ENCODE measurements at places on chromosomes 12 and 14. TPM values are rescaled to one million over a fixed set of nuclear protein-coding genes. Genes with fewer than 3 reads are reported as not detected.
A peak's percentile ranks its signal among the peaks of the same experiment; 100 is the strongest.

DNA sequence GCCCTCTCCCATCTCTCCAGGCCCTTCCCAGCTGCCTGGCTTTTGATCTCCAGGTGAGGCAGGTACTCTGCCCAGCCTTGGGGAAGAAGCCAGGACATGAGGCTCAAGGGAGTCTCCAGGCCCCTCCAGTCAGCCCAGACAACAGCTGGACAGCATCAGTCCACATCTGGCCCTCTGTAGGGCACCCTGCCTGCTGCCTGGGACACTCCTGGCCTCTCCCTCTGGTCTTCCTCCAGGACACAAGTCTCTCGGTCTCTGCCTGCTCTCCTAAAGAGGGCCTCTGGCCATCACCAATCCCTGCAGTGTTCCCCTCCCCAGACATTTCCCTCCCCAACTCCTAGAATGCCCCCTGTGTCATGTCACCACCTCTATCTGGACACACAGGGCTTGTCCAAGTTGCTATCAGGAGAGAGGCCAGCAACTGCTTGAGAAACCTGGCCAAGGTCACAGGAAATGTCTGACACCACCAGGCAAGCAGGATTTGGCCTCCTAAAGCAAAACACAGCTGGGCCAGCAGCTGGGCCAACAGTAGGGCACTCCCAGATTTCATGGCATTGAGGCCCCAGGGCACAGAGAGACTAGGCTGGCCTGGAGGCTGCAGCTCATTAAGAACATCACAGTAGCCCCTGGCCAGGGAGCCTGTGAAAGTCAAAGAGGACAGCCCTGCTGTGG lies 29.0 kb downstream of the LTBP2 start:
- DNase-seq: no peak

The TBX5 gene
- not detected for polyA plus RNA-seq

GRCh38 chr12:119942386-119942785 lies 46.6 kb upstream of the BICDL1 start:
- DNase-seq: no peak

- no peak for DNase-seq
Measured at GRCh38 chr14:20418501-20418909, 5.2 kb upstream of the TEP1 start.

DNA sequence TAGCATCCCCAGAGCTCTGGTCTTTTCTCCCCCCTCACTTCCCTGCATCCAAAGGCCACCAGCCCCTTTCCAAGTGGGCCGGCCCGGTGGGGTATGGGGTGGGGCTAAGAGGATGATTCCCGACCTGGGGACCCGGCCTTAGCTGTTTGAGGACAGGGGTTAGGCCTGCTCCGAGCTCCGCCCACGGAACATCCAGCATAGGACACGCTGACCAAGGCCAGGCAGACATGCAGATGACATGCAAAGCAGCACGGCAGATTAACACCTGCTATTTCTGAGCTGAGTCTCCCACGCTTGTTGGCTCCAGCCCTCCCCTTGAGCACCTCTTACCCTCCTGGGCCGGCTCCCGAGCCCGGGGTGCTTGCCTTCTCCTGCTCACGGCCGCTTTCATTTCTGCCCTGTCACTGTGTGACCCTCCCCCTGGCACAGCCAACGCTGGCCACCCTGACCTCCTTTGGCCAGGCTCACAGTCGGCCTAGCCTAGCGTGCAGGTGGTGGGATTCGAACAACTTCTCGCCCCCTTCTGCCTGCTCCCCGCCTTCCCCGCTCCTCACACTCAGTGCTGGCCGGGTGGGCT lies 40.2 kb downstream of the TEAD4 start:
- no peak for DNase-seq

The XRCC3 gene
- 10.7 TPM for polyA plus RNA-seq

The USP44 gene
- 0.18 TPM for polyA plus RNA-seq

- no peak for DNase-seq
Measured at GRCh38 chr14:103495854-103496253, 26.8 kb downstream of the CKB start.

The PLEKHG7 gene
- polyA plus RNA-seq: not detected

The IQSEC3 gene
- 0.08 TPM for polyA plus RNA-seq

DNA sequence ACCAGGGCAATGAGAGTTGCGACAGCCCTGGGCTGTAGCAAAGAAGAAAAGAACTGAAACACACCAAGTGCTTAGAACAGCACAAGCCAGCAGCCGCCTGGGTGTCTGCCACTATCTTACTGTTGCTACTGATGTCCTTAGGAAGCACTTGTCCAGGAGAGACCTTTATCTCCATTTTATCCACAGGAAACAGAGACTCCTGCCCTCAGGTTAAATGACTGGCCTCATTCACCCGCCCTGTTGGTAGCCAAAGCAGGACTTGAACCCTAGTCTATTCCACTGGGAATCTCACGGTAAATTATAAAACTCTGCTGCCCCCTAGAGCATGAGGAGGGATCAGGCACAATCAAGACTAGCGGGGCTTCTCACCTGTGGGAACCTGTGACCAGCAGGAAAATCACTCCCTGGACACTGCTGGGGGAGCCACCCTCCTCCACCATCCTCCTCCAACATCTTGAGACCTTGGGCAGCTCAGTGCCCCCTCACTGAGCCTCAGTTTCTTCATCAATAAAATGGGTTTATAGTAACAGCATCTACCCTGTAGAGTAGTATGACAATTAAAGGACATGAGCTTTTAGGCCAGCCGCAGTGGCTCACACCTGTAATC lies 20.5 kb upstream of the TESC start:
- DNase-seq: peak; percentile 82

DNA sequence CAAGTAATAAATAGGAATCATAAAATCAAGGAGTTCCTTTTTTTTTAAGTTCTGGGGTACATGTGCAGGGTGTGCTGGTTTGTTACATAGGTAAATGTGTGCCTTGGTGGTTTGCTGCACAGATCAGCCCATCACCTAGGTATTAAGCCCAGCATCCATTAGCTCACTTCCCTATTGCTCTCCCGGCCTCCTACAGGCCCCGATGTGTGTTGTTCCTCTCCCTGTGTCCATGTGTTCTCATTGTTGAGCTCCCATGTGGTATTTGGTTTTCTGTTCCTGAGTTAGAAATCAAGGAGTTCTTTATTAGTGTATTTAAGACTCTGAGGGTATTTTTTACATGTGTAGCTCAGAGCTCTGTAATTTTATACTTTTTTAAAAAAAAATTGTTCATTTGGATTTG lies 86.0 kb downstream of the SCFD1 start:
- no peak for DNase-seq

The GALNT16 gene
- polyA plus RNA-seq: 12.7 TPM

The NRDE2 gene
- 11.3 TPM for polyA plus RNA-seq

The PLBD1 gene
- polyA plus RNA-seq: 0.10 TPM

DNA sequence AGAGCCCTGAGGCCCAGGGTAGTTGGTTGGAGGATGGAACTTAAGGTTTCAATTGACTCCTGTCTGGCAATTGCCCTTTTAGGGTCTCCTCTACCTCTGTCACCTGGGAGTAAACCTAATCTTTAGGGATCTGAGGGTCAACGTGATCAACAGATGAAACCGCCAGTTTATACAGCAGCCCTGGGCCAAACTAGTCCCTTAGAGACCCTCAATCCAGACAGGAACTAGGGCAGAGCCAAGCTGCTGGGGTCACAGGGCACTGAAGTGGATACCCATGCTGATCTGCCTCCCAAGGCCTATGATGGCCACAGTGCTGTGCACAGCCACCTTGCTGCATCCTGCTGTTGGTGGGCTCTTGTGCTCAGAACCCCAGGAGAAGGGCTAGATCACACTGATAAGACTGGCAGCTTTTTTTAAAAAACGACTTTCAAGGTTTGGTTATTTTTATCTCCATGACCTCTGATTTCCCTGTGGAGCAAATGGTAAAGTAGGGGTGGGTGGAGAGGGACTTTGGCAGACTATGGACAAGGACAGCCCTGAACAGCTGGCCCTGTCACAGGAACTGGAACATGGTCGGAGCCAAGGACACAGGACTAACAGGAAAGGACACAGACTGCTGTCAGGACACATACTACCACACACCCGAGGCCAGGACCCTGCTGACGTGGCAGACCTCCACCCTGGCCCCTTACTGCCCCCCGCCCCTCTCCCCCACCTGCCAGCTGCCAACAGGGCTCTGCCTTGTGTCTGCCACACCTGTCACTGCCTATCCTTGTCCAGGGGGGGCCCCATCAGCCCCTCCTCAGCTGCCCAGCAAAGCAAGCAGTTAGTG lies 474 bp downstream of the FITM1 start:
- peak; percentile 18 for DNase-seq

The TAS2R13 gene
- 0.03 TPM for polyA plus RNA-seq

GRCh38 chr14:53620890-53621289 lies 335.7 kb downstream of the BMP4 start:
- DNase-seq: no peak

The KRT1 gene
- polyA plus RNA-seq: not detected

DNA sequence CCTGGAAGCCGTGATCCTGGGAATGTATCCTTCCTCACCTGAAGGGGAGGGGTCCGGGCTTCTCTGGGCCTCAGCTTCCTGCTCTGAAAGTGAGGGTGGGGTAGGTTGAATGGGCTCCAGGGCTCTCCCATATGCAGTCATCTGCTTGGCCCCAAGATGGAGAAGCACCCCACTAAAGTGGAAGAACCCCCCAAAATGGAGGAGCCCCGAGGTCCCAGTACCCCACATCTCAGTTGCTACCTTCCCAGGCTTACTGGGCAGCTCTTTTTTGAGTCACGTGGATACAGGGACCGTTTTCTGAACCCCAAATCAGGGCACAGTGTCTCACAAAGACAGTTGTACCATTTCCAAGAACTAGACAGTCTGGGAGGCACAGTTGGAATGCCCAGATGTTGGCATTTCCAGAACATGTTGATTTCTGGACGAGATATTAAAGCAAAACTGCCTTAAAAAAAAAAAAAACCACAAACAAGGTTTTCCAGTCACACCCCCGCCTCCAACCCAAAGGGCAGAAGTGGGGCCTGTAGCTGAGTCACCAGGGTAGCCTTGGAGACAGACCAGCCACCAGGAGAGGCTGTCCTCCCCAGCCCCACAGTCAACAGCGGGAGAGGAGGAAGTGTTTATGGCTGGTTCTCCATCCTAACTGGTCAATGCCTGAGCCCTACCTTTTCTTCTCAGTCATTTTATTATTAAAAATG lies 12.1 kb downstream of the VASH1 start:
- peak; percentile 69 for DNase-seq

- DNase-seq: no peak
Measured at GRCh38 chr14:99685151-99685591, 1.1 kb downstream of the CYP46A1 start.

DNA sequence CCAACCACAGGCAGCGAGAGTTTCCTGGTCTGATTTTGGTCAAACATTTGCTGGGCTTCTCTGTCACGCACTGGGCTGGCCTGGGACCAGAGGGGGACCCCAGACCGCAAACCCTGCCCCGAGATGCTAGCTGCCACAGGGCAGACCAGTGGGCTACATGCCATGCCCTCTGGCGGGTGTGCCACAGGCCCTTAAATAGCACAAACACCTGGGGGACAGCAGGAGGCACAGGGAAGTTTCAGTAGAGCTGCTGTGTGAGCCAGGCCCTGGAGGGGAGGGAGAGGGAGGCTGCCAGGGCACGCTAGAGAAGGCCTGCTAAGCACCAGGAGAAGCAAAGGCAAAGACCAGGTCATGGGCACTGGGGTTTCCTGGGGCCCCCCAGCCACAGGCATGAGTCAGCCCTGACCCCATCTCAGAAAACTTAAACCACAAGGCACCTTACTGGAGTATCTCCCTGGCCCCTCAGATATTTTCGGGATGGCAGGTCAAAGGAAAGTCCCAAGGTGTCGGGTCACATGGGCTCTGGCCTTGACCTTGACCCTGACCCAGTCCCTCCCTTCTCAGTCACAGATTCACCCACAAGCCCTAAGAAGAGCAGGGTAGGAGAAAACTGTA lies 29.2 kb downstream of the ITPK1 start:
- no peak for DNase-seq

DNA sequence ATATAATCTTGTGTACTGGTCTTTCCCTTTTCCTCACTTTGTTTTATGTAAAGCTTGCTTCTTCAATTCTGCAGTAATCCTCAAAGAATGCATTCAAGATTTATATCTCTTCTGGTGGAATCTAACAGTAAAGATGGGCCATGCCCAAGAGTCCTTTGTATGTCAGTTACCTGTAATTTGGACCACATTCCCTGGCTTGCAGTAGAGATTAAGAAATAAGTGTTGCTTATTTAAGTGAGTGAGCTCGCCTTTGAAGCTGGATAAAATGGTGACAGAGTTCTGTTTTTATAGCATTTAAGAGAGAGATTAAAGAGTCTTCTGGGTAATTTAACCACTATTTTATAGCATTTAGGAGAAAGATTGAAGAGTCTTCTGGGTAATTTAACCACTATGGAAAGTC lies 262.1 kb upstream of the ATP2B1 start:
- no peak for DNase-seq

GRCh38 chr12:40054555-40055227 lies 51.2 kb downstream of the SLC2A13 start:
- no peak for DNase-seq

The KITLG gene
- 8.9 TPM for polyA plus RNA-seq

DNA sequence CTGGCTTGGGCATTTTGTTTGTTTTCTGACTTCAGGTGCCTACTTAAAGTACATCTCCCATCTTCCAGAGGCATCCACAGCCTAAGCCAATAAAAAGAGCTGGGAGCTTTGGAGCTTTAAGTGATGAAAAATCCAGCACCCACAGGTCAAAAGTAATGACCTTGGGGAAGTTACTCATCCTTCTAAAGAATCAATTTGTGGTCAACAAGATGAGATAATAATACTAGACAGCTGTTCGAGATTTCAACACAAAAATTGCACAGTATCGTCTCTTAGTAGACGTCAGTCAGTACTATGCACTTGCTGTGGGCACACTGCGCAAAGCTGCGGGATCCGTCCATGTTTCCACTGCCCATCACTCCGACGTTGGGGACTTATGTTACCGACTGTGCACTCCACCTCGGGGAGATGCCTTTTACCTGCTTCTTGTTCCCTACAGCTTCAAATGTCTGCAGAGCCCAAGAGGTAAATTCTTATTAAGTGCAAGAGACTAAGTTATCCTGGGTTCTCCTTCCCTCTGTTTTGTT lies 1.3 kb downstream of the ST8SIA1 start:
- no peak for DNase-seq

DNA sequence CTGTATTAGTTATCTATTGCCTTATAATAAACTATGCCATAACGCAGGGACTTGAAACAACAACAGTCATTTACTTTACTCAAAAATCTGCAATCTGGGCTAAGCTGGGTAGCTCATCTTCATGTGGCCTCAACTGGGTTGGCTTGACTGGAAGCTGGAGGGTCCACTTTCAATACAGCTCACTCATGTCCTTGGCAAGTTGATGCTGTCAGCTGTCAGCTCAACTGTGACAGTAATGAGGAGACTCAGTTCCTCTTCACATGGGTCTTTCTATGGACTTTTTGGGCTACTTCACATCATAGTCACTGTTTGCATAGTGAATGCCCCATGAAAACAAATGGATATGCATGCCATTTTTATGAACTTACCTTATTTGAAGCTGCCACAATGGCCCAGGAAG lies 33.6 kb upstream of the STRAP start:
- DNase-seq: no peak

GRCh38 chr12:674272-674781 lies 11.1 kb upstream of the NINJ2 start:
- no peak for DNase-seq

The MMP19 gene
- 5.7 TPM for polyA plus RNA-seq

- no peak for DNase-seq
Measured at GRCh38 chr14:89270439-89271227, 146.4 kb downstream of the FOXN3 start.

GRCh38 chr14:65080960-65081747 lies 21.2 kb downstream of the MAX start:
- no peak for DNase-seq

- DNase-seq: no peak
Measured at GRCh38 chr14:93114713-93115068, 1.0 kb downstream of the ITPK1 start.

- no peak for DNase-seq
Measured at GRCh38 chr14:70555890-70556289, 21.1 kb upstream of the ADAM20 start.
